ENCODE measurements at places on chromosomes 16 and 17.

GRCh38 chr17:7352503-7352889, 534 bp downstream of the KCTD11 start:
- DNase-seq = no peak

- DNase-seq = no peak
These were observed 127.8 kb upstream of the PMFBP1 start for GRCh38 chr16:72299684-72300243.

DNA sequence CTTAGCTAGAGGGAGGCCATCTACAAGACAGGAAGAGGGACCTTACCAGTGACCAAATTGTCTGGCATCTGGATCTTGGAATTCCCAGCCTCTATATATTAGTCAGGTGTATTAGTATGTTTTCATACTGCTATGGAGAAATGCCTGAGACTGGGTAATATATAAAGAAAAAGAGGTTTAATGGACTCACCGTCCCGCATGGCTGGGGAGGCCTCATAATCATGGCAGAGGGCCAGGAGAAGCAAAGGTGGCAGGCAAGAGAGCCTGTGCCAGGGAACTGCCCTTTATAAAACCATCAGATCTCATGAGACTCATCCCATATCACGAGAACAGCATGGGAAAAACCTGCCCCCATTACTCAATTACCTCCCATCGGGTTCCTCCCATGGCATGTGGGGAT, 500.2 kb downstream of the SHISA9 start:
- DNase-seq = no peak

GRCh38 chr16:20899071-20899470, 1.1 kb downstream of the DCUN1D3 start:
- DNase-seq = no peak

DNA sequence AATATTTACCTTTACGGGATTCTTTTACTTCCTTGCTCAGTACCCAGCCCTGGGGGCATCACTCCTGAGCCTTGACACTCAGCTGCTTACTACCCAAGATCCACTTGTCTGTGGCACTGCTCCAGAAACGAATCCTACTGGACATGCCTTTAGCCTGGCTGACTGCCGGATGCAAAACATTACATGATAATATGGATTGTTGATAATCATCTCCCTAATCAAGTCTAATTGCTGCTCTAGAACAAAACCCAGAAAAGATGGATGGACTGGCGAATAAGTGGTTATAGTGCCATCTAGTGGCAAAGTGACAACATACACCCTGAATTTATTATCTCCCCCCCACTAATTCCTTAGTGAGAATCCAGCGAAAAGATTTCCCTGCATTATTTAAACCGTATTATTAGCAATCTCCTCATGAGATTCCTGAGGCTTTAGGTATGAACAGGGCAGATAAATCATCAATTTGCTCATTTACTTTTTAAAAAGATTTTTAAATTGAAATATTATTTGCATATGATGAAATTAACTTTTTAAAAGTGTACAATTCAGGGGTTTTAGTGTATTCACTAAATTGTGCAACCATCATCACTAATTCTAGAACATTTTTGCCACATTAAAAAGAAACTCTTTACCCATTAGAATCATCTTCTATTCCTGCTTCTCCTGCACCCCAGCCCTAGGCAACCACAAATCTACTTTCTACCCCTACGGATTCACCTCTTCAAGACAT, 61.6 kb downstream of the RGS9 start:
- no peak for DNase-seq
